ENCODE measurements at places on chromosomes 7 and 10.

DNA sequence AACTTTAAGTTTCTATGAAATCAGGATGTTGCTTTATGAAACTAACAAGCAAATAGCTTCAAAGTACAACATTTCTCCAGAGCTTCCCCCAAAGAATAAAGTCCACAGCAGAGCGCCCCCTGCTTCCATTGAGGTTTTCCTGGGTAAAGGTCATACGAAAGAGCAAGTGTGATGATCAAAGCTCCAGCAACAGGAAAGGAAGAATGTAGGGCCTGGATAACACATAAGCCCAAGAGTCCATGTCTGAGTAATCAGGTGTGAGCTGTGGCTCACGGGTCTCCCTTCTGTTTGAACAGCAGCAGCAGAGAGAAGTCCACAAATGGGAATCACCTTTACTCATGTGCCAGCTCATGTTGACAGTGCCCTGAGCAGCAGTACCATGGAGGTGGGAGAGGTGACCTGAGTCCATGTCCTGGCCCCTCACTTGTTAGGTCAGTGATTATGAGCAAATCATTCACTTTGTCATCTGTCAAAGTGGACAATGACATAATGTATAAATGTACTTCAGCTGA is 50.5 kb downstream of the MRPL32 start:
- no peak for DNase-seq

DNA sequence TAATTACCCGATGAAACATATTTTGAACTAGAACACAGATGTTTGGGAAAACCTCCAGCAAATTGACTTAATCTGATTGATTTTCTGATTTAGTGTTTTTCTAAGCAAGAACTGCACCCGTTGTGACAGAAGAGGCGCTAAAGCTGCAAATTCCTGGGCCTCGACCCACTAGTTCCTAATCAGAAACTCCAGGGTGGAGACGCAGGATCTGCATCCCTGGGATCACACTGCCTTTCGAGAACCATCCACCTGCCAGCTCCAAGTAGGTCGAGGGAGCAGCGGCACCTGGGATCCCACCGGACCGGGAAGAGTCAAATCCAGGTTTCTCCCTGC is 136.8 kb upstream of the CDCA7L start:
- no peak for DNase-seq

- DNase-seq: no peak
These were observed 179.3 kb downstream of the BMPER start for GRCh38 chr7:34084651-34085050.

DNA sequence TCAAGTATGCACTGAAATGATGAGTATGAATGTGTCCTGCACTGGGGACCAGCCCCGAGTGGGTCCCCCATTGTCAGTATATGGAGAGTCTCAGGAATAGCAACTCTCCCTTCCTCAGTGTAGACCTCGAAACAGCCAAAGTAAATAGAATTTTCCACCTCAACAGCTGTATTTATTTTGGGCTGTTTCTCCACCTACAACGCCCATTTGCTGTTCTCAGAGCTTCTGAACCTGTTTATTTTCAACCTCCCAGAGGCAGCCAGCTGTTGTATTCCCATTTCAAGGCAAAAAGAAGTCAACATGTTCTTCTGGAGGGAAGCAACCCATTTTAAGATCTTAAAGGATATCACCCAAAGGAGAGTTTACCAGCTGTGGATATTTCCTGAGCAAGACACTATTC is 59.6 kb upstream of the BICC1 start:
- no peak for DNase-seq

DNA sequence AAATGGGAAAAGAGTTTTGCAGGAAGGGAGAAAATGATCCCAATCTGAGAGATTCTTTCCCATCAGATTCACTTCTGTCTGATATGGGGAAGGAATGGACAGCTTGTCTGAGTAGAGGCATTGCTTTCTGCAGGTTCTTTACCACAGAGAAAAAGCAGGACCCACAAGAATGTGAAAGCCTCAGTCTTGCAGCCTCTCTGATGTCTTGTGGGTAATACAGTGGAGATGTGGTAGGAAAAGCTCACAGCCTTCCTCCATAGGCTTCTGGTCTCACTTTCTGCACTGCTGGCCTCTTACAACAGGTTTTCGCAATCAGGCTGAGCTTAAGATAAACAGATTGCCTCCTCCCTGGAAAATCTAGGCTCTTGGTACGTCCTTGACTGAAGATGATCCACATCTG is 551 bp downstream of the IFIT1 start:
- DNase-seq: peak; percentile 70

- no peak for DNase-seq
These were observed 40.2 kb downstream of the CUL1 start for GRCh38 chr7:148738737-148739535.

- DNase-seq: peak; percentile 100
These were observed 212.7 kb upstream of the PHYHIPL start for GRCh38 chr10:58963723-58964124.

- no peak for DNase-seq
These were observed 17.0 kb upstream of the CASD1 start for GRCh38 chr7:94492601-94493000.

DNA sequence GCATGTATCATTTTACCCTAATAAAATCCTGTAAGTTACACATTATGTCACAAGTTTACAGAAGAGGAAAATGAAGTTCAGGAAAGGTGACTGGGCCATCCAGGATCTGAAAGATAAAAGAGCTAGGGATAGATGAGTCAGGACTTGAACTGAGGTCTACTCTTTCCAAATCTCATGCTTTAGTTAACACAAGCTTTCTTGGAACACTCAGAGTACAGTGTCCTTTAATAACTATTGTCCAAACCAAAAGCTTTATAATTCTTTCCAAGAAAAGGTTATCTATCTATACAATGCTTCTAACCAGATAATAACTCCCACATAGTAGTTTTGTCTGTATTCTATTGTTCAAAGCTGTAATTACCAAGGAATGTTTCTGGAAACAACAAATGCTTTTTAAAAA is 164.6 kb downstream of the LRRN3 start:
- DNase-seq: no peak

- DNase-seq: no peak
These were observed 876 bp downstream of the DNAH11 start for GRCh38 chr7:21543528-21544302.

DNA sequence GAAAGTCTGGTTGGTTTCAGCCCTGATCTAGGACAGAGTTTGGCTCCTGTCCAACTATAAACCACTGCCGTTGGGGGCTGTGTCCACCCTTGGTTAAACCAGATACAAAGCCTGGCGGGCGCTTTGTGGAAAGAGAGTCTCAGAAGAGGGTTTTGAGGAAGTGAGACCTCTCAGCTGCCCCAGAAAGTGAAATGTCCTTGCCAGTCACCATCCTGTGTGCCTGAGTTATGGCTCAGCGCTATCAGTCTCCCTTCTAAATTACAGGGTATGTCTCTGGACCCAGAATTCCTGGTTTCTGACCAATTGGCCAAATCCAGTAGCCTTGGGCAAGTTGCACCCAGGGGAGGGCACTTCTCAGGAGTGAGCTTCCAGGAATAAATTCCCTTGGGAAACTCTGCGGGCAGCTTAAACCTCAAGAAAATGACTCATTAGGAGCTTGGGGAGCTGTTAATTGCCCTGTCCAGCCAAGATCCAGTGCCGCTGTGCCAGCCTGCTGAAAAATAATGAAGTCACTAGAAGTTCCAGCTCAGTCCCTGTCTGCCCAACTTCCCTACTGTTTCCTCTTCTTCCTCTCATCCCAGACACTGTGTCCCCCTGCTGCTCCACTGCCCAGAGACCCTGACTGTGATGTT is 66.7 kb upstream of the PDZD8 start:
- DNase-seq: peak; percentile 15

DNA sequence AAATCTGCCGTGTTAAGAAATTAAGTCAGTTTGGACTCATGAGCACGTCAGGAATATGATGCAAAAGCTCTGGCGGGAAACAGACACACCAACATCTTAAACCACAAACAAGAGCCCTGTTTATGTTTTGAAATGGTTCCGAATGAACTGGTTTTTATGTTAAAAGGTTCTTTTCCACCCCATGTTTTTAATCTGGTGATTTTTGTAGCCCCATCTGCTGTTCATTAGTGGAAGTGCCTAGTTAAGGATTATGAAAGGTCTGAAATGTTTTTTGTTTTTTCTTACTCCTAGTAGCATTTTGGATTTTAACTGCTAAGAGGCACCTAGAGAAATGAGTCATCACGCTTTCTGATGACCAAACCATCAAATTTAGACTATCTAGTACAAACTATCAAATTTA is 404.1 kb upstream of the MKI67 start:
- peak; percentile 52 for DNase-seq

GRCh38 chr7:84714765-84715164 is 472.1 kb downstream of the SEMA3D start:
- no peak for DNase-seq

GRCh38 chr10:60788544-60788943 is 10.3 kb downstream of the CDK1 start:
- DNase-seq: no peak

DNA sequence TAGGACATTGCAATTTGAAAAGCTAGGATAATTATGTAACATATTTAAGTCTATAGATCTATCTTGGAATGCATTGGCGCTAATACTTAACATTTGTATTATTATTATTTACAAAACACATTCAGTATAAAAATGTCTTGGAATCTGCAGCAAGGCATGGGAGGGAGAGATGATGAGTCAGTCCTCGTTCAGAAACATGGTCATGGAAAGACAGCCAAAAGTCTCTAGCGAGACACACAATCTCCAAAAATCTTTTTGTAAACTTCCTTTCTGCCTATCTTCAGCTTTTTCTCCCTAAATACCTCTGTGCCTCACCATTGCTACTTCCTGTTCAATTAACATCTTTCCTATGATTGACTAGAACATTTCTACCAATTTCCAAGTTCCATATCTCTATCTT is 188.4 kb upstream of the CACNA2D1 start:
- no peak for DNase-seq

DNA sequence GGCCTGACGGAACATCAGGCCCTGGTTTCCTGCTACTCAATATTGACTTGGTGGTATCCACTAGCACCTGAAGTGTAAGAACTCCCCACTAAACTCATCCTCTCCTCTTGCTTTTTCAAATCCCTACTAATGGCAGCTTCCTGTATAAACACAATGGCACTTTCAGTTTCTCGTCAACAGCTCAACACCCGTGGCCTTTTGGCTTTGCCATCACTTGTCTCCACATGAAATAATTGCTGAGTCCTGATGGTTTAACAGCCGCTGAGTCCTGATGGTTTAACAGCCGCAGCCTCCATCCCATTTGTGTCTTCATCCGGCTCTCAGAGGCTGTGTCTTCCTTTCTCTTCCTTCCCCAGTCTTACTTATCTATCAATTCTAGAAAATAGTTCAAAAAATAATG is 261.4 kb upstream of the PITRM1 start:
- DNase-seq: no peak

Measured in pons (tissue), 1 donor.